ENCODE measurements at places on chromosomes 11 and 22.
A peak's percentile ranks its signal among the peaks of the same experiment; 100 is the strongest.

GRCh38 chr11:130763087-130763980 is 152.9 kb downstream of the SNX19 start:
- DNase-seq = peak; percentile 23

- no peak for DNase-seq
Measured at GRCh38 chr22:27772984-27773498, 28.5 kb downstream of the MN1 start.

- DNase-seq = no peak
Measured at GRCh38 chr11:75533896-75534258, 8.1 kb upstream of the GDPD5 start.

DNA sequence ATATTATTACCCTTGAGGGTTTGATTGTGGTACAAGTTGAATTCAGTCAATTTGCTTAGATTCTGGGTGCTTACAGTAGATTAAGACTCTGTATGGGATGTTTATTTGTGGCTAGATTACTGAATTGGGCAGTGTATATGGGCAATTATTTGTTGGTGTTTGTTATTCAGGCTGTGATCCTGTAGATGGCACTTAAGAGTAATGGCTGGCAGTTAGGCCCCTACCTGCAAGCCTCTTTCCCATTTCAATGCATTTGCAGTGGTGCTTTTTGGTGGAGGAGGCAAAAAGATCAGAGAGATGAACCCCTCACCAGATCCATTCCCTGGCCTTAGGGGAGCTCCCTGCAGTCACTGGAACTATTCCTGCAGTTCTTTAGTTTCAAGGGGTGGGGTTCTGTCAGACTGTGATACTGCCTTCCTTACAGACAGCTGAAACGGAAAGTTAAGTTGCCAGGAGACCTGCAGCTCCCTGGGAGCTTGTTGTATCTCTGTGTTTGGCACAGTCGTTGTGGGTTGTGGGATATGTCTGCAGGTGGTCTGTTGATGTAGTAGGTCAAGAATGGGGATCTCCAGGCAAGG is 199.5 kb downstream of the AASDHPPT start:
- DNase-seq = peak; percentile 52

DNA sequence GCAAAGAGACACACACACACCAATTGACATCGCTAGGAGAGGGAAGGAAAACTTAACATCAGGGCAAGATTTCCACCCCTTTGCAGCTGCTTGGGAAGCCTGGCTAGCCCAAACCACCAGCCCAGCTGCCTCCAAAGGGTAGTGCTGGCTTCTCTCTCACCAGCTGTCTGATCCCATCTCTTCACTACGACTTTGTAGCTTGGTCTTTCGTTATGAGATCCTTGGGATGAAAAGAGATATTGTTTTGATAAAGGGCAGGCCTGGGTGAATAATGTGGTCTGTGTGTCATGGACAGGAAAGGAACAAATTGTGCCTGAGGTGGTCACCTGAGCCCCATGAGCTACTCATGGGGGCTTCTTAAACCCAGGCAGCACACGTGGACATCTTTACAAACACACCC is 101.9 kb downstream of the ARL14EP start:
- no peak for DNase-seq

GRCh38 chr22:49382451-49382735 is 445.3 kb downstream of the BRD1 start:
- no peak for DNase-seq

GRCh38 chr11:91773090-91773489 is 451.5 kb upstream of the FAT3 start:
- no peak for DNase-seq

DNA sequence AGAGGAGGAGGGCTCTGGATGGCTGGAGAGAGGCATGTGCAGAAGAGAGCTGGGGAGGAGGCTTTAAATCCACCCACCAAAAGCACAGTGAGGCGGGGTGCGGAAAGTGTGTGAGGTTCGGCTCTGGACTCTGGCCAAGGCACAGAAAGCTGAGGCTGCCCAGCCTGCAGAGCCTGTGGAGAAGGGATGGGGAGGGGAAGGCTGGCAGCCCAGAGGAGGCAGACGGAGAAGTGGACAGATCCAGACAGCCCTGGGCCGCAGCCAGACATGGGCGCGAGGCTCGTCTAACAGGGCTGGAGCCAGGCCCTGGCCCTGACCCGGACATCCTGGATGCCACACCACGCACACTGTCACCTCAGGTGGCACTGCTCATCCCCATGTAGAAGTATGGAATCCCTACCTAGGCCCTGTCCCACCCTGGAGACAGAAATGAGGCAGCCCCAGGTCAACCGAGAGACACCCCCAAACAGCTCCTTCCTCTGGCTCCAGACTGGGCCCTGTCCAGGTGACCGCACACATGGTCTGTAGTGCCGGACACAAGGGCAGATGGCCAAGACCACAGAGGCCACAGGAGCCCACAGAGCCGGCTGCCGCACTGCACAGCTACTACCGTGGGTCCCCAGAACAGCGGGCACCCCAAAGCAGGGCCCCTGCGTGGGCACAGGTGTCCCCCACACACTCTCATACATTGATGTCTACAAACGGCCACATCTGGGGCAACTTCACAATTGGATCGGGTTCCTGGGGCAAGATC is 16.6 kb upstream of the MOB2 start:
- no peak for DNase-seq

GRCh38 chr11:16881074-16881709 is 133.0 kb downstream of the PLEKHA7 start:
- peak; percentile 84 for DNase-seq

DNA sequence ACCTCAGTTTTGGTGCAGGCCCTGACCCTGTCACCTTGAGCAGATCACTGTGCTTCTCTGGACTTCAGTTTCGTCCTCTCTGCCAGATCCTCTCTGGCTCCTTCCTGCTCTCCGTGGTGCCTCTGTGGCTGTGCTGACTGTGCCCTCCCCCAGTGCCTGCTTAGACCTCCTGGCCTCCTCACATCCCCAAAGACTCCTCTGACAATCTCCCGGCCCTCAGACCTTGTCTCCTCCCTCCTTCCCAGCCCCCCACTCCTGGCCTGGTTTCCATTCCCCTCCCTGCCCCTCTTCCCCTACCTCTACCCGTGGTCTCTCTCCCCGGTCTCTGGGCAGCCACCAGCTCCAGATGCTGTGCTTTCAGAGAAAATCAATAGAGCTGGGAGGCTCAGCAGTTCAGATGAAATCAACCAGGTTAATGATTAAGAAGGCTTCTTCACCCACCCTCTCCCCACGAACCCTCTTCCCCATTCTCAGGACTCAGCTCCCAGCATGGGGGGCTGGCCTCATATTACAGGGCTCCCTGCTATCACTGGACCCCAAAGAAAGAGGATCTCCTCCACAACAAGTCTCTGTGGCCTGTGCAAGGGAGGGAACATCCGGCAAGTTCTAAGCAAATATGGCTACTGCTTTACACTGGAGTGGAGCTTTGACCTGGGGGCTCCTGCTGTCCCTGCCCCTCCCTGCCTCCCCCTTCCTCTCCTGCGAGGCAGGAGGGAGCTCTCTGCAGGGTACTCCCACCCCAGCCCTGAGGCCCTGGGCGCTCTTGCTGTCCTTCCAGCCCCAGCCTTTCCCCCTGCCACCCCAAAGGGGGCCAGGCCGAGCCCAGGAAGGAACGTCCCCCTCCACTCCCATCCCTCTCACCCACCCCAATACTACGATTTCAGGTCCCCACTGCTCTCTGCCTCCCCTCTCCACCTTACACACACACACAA is 8.5 kb downstream of the BACE1-AS start:
- no peak for DNase-seq

- DNase-seq = peak; percentile 59
Measured at GRCh38 chr11:121810291-121810690, 305.7 kb downstream of the BLID start.

DNA sequence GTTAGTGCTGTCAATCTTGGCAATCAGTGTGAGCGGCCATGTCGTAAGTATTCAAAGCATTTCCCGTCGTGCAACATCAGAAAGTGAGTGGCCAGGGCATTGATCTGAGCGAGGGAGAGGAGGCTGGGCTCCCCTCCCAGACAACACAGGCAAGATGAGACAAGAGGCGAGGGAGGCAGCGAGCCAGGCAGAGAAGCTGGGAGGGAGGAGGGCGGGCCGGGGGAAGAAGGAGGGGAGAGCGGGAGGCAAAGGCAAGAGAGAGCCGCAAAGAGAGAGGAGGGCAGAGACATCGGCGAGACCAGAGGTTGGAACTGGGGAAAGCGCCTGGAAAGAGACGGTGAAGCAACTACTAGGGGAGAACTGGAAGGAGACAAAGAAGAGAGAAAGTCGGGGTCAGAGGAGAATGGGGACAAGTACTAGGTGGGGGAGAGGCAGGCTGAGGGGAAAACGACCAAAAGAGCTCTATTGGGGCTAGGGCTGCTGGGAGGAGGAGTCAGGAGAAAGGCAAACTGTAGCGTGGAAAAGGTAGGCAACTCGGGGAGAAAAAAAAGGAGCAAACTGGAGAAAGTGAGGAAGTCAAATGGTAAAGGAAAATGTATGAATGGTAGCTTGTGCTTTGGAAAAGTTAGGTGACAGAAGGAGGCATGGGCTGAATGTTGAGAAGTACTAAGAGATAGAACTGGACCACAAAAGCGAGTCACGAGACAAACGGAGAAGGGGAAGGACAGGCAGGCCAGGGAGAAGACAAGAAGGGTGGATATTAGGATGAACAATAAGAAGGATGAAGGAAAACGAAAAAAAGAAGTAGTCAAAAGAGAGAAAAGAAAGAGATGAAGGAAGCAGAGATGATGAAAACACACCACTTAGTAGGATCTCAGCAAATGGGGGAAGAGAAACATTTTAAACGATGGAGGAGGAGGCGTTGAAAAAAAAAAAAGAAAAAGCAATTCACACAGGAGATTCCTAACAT is 130.5 kb upstream of the C11orf58 start:
- DNase-seq = peak; percentile 79

DNA sequence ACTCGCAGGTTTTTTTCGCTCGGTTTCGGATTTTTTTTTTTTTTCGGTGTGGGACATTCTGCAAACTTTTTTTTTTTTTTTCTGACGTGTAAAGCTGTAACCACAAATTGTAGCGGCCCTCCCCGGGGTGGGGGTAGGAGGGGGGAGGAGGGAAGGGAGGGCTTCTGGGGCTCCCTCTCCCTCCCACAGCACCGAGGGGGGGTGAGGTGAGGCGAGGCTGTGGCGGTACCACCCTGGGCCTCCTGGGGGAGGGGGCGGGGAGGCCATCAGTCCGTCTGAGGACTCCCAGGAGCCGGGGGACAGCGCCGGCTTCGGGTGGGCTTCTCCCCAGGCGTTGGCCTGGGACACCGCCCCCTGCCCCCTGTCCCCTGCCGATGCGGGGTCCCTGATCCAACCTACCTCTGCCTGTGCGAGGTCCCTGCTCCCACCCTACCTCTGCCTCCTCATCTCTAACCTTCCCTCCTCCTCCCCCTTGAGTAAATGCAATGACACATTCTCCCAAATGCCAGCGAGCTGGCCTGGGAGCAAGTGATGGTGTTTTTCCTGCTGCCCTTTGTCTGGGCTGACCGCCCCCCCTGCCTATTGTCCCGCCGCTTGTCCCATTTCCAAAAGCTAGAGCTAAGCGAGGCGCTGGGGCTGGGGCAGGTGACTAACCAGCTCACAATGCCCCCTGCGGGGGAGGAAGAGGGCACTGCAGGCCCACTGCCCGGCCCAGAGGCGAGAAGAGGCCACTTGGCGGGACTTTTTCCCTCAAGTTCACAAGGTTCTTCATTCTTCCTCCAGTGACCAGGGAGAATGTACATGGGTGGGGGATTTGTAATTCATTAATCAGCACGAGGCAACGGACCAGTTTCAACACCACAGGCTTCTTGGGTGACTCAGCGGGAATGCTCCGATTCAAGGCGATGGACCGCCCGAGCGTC is 511 bp upstream of the CLCF1 start:
- DNase-seq = peak; percentile 94

DNA sequence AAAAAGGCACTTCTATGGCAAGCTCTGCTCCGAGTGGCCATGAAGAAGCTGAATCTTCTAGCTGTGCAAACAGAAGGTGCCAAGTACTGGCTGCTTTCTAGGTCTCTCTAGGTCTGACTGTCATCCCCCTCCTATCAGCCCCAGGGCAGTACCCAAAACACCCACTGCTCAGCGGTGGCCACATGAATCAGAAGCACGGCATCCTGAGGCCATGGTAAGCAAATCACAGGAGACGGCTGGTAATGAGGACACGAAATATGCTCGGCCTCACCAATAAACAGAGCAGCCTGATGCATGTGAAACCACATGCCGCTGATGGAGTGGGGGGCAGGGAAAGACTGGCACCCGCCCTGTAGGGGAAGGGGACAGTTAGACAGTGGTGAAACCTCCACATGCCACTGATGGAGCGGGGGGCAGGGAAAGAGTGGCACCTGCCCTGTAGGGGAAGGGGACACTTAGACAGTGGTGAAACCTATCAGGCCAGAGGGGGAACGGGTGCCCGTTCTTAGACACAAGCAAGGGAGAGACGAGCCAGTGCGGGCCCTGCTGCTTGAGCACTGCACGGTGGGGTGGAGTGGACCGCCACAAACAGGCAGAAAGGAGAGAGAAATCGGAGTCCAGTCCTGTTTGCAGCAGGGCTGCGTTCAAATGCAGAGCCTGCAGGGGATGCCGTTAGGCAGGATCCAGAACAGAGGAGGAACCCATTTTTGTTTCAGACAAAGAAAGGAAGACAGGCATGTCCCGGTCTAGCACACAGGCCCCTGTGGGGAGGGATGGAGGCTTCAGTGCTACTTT is 29.9 kb upstream of the MOB2 start:
- DNase-seq = peak; percentile 27

- DNase-seq = no peak
Measured at GRCh38 chr22:47036936-47037485, 274.6 kb downstream of the TBC1D22A start.

DNA sequence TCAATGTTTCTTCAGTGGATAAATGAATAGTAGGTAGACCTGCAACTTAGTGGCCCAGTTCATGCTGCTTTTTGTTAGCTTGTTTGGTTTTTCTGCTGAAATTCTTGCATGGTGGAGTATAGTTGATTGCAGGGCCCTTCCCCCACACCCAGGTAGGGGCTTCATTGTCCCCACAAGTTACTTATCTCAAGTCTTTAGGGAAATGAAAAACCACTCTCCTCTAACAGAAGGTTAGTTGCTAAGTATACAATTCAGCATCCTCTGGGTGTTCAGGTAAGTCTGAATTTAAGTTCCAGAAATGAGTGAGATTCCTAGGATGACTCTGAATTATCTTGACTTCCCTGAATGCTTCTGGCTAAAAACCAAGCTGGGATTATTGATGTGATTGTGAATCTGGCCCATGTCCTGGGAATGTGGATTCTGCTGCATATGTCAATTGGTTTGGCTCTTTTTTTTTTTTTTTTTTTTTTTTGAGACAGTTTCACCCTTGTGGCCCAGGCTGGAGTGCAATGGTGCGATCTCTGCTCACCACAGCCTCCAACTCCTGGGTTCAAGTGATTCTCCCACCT is 40.3 kb downstream of the BCL2L13 start:
- no peak for DNase-seq

DNA sequence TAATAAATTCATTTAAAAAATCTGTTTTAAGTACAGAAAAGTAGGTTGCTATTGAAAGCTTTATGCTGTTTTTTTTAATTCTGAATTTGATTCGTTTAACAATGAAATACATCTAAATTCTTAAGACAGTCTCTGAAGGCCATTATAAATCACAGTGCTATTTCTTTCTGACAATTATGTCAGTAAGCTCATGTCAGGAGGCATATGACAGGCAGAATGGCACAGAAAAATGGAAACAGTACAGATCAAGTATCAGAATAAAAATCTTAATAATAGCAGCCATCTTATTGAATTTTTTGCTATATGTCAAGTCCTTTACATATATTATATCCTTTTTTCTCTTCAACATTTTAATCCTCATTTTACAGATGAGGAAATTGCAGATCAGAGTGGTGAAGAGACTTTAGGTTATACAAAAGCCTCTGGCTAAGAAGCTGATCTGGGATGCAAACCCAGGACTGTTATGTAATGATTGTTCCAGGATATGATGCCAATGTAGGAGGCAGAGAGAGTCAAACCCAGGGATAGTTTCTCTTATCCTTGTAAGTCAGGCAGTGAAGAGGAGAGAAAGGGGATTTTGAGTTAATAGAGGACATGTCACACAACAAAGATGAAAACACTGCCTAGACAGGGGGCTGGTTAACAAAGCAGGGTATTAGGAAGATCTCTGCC is 283.1 kb upstream of the CCDC90B start:
- DNase-seq = no peak
